ENCODE measurements at places on chromosomes 4 and X. TPM values are rescaled to one million over a fixed set of nuclear protein-coding genes. Genes with fewer than 3 reads are reported as not detected.

DNA sequence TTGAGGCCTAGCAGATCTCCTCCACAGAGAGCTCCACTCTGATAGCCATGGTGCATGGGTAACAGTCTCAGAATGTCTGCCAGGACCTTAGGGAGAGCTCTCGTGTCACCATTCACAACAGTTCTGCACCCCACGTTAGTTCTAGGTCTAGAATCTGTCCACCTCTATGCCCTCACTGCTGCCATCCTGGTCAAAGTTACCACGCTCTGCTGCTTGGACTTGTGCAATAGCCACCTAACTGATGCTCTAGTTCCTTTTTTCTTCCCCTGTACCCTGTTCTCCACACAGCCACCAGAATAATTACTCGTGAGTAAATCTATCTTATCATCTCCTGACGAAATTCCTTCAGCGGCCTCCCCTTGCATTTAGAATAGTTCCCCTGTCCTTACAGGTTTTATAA lies 268.8 kb upstream of the GATB start:
- H3K36me3 ChIP-seq: no peaks in the 10 kb centered on the region
- no peak for DNase-seq
- H3K4me3 ChIP-seq: no peak overlapping the region
- H3K4me1 ChIP-seq: peaks cover 10% of the 10 kb centered on the region
- peaks cover 10% of the 10 kb centered on the region for H3K27me3 ChIP-seq

The RBBP7 gene
- total RNA-seq: 163 TPM

- no peaks in the 10 kb centered on the region for H3K36me3 ChIP-seq
- H3K27me3 ChIP-seq: no peaks in the 10 kb centered on the region
- no peak overlapping the region for H3K4me3 ChIP-seq
- no peaks in the 10 kb centered on the region for H3K4me1 ChIP-seq
Measured at GRCh38 chr4:174494726-174495125, 27.6 kb downstream of the HPGD start.

- no peaks in the 10 kb centered on the region for H3K4me1 ChIP-seq
- H3K27ac ChIP-seq: no peak overlapping the region
Measured at GRCh38 chr4:99161373-99162099, 17.4 kb upstream of the ADH4 start.

The APOO gene
- 22.4 TPM for total RNA-seq

DNA sequence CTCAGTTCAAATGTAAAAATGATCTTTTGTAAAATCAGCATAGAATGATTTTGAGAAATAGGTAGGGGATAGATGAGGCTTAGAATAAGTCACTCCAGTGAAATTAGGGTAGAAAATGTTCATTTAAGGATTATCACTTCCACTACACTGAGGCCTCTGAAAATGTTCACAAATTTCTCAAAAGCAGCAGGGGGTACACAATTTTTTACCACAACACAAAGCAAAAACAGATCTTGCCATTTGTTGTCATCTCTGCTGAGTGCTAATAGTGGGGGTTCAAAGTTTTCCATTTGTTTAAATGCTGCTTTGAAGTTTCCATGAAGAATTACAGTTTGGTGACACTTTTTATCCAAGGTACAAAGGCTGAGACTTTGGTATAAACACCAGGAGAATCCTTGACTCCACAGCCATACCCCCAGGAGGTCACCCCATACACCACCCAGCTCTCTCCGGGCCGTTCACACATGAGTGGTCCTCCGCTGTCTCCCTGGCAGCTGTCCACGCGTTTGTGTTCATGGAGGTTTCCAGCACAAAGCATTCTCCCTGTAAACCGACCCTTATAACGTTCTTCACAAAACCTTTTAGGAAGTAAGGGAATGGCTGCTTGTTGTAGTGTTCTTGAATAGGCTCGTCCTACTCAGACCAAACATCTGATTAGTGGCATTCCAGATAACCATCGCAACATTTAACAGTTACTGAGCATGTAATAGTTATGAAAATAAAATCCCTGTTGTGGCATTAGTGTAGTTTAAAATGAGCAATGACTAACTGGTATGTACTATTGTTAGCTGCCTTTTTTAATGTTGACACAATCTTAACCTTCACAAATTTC lies 71.0 kb downstream of the PRSS12 start:
- DNase-seq: no peak
- H3K4me1 ChIP-seq: peaks cover 29% of the 10 kb centered on the region
- peak overlapping the region; percentile 63 for H3K27ac ChIP-seq
- peak overlapping the region; percentile 30 for H3K4me3 ChIP-seq

The MAEA gene
- total RNA-seq: 59.2 TPM

DNA sequence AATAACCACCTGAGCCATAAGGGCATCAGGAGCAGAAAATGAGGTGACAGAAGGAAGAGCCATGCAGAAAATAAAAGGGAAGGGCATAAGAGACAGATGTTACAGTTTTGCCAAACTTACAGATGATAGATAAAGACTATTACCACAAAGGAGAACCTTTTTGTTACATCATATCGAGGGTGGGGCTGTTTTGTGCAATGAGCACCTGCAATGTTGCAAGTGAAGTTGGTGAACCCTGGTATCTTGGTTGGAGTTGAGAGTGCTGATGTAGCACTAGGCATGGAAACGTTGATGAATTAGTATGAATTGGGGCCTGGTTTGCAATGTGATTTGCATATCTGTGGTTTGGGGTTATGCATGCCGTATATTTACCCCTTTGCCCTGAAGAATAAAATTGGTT lies 119.8 kb upstream of the TEX13D start:
- H3K27me3 ChIP-seq: peaks cover 2% of the 10 kb centered on the region
- H3K27ac ChIP-seq: peak overlapping the region; percentile 67
- DNase-seq: peak; percentile 48

GRCh38 chr4:10727140-10727880 lies 42.7 kb upstream of the CLNK start:
- H3K27ac ChIP-seq: peak overlapping the region; percentile 98
- H3K4me3 ChIP-seq: peak overlapping the region; percentile 57
- no peaks in the 10 kb centered on the region for H3K27me3 ChIP-seq

- H3K27ac ChIP-seq: no peak overlapping the region
- no peaks in the 10 kb centered on the region for H3K36me3 ChIP-seq
Measured at GRCh38 chr4:19659101-19659500, 592.6 kb upstream of the SLIT2 start.

DNA sequence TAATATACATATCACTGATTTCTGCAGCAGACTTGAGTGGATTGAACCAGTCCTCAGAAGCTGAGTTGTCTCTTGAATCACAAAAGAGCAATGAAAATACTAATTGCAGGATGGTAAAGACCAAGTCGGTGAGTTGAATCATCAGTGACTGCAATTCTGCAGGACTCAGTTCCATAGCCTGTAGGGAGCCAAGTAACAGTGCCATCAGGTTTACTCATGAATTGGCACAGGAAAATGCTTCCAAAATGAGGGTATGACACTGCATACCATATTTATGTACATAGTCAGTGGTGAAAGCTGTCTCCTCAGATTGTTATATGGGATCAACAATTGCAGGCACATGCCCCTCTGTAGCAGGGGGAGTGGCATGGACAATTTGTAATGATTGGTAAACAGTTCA lies 192.8 kb downstream of the CCNG2 start:
- H3K27me3 ChIP-seq: peaks cover 2% of the 10 kb centered on the region
- H3K36me3 ChIP-seq: no peaks in the 10 kb centered on the region
- H3K4me3 ChIP-seq: no peak overlapping the region
- H3K27ac ChIP-seq: no peak overlapping the region

Data from activated T-helper 2 cell treated with anti-CD3 and anti-CD28 coated beads, Interferon-gamma antibody, Interleukin-2, Interleukin-4, amounts not matched to agents 10 μg/mL and 5 μg/mL and 100 μg/mL, durations not matched to agents 14 hours and 24 hours and 36 hours (primary cell).